Globus pallidus (tissue), 1 donor: ENCODE measurements at places on chromosomes 2 and 18.

GRCh38 chr2:236293241-236293810 lies 29.1 kb upstream of the ASB18 start:
- no peak for DNase-seq

DNA sequence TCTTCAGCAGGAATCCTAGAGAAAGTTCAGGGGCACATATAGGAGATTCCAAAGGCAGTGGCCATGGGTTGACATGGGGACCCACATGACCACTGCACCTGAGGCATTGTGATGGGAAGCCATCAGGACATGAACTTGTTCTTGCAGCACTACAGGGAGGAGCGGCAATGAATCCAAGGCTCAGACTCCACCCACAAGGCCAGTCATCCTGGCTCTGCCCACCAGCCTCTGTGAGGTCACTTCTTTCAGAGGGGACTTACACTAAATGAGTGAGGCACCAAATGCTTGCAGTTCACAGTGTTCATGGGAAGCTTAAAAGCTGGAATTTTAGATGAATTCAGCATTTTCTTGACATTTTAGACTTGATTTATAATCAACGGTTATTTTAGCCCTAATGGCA lies 254.2 kb downstream of the SETBP1 start:
- no peak for DNase-seq

DNA sequence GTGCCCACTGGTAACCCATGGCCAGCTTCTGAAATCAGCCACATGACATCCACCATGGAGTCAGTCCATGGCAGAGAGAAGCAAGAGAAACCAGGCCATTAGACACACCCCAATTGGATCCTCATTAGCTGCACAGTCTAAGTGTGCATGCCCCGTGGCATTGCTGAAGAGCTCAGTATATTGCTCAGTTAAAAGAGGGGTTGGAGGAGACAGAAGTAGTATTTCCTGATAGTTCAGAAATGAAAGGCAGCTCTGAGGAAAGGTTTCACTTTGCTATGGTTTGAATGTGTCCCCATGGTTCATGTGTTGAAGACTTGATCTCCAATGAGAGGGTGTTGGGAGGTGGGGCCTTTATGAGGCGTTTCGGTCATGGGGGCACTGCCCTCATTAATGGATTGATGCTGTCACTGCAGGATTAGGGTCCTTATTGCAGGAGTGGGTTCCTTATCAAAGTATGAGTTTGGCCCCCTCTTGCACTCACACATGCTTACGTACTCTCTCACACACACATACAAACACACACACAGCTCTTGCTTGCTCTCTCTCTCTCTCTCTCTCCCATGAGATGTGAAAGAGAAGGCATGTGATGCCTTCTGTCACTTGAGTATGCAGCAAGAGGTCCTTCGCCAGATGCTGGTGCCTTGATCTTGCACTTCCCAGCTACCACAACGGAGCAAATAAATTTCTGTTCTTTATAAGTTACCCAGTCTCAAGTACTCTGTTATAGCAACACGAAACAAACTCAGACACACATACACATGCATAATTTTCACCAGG lies 58.0 kb downstream of the TMEM163 start:
- no peak for DNase-seq

- DNase-seq: no peak
Observed at GRCh38 chr2:47086571-47086970, 68.5 kb downstream of the STPG4 start.

- DNase-seq: no peak
Observed at GRCh38 chr18:55000529-55000928, 41.3 kb upstream of the CCDC68 start.

- peak; percentile 66 for DNase-seq
Observed at GRCh38 chr18:52395146-52395852, 55.3 kb downstream of the DCC start.

DNA sequence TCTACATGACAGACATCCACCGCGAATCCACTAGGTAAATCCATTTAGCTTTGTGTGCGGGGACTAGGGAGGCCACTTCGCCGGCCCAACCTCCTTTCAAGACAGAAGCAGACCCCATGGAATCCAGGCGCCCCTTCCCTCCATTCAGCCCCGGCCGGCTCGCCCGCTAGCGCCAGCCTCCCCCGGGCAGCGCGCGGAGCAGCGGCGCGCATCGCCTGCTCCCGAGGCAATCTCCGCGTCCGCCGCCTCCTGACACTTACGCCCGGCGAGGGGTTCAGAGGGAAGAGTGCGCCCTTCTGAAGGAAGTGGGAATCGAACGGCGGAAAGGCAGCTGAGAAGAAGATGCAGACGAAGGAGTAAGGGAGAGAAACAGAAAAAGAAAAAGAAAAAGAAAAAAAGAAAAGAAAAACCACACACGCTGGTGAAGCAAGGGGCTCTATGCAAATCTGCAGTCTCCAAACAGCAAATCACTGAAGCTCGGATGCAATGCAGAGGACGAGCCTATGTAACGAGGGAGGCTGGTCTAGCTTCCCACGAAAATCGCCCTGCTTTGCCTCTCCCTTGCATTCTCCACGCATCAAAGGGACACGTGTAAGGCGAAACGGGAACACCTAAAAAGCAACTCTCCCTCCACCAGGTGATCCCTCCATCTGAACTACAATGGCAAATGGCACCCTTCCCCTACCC lies 684.4 kb downstream of the NRXN1 start:
- no peak for DNase-seq

DNA sequence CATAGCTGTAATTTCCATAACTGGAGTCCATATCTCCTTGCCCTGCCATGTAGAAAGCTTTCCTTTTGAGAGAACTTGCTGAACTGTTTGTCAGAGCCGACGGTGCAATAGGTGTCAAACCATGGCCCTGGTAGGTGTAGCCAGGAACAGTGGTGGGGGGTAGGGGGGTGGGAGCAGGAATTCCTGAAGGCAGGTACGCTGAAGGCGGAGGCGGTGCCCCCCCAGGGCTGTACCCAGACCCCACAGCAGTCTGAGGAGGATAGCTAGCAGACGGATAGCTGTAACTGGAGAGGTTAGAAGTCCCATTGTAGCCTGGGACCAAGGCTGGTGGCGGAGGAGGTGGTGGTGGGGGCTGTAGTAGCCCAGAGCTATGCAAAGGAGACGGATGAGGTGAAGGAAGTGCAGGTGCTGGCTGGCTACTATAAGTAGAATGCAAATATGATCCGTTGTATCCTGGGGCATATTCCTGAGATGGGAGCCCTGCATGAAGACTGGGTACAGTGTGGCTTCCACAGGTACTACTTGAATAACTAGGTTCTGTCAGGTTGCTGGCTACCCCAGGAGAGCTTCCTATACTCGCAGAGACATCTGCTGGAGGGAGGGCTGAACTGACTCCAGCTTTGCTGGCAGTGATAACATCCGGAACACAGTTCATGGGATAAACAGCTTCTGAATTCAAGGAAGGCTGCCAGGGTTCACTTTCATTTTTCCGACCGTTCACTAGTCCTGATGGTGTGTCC lies 124.8 kb downstream of the FIGN start:
- DNase-seq: peak; percentile 70

DNA sequence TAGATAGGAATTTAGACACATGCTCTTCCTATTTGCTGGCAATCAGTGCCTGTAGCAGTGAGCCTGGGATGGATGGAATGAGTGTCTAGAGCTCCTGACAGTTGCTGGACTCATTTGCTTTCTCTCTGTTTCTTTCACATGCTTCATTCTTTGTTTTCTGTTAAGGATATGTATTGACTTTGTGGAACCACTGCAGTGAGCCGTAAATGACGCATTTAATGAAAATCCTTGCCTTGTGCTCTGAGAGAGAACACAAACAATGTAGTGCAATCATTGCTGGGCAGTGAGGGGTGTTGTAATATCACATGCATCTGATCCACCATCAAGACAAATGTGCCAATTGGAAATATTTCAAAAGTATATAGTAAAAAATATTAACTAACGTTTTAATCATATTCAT lies 25.2 kb upstream of the CDH20 start:
- no peak for DNase-seq

DNA sequence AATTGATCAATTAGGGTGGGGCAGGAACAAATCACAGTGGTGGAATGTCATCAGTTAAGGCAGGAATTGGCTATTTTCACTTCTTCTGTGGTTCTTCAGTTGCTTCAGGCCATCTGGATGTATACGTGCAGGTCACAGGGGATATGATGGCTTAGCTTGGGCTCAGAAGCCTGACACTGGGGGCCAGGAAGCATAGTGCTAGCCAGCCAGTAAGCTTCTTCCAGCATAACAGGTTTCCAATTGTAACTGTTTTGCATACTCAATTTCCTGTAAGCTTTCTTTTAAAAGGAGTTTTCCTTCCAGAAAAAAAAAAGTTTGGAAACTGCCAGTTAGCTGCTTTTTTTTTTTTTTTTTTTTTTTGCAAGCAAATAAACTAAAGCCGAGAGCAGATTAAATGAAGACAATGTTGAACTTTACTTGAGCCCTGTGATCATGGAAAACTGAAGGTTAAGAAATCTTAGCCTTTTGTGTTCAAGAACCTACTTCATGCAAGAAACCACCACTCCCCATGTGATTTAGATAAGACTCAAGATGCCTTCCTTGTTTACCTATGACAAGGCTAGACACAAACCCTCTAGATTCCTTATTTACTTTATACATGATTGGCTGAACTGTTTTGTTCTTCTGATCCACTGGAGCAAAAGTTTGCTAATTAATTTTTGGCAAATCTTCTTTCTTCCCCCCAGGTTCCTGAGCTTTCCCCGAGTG lies 126.9 kb upstream of the LINC00305 start:
- DNase-seq: no peak

- no peak for DNase-seq
Observed at GRCh38 chr2:19785447-19785846, 116.3 kb downstream of the TTC32 start.

- no peak for DNase-seq
Observed at GRCh38 chr2:68646303-68646702, 2.9 kb downstream of the PROKR1 start.

- DNase-seq: no peak
Observed at GRCh38 chr2:212939777-212940531, 211.5 kb downstream of the IKZF2 start.

- no peak for DNase-seq
Observed at GRCh38 chr2:119545754-119546446, 1.7 kb downstream of the CFAP221 start.

GRCh38 chr18:59906203-59906602 lies 6.4 kb downstream of the PMAIP1 start:
- no peak for DNase-seq

DNA sequence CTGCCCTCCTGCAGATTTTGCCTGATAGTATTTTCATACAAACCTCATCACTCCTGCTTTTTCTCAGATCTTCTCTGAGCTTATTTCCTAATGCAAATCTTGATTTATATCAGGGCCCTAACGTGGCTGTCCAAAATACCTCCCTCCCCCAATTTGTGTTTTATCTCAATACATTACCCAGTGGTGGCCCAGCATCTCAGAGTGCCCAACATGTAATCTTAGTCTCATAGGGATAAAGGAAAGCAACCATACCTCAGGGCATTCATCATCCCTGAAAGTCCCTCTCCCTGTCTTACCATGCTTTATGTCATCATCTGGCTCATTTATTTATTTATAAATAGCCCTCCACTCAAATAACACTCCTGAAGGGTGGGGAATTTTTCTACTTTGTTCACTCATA lies 135.3 kb downstream of the SLC8A1 start:
- DNase-seq: no peak

DNA sequence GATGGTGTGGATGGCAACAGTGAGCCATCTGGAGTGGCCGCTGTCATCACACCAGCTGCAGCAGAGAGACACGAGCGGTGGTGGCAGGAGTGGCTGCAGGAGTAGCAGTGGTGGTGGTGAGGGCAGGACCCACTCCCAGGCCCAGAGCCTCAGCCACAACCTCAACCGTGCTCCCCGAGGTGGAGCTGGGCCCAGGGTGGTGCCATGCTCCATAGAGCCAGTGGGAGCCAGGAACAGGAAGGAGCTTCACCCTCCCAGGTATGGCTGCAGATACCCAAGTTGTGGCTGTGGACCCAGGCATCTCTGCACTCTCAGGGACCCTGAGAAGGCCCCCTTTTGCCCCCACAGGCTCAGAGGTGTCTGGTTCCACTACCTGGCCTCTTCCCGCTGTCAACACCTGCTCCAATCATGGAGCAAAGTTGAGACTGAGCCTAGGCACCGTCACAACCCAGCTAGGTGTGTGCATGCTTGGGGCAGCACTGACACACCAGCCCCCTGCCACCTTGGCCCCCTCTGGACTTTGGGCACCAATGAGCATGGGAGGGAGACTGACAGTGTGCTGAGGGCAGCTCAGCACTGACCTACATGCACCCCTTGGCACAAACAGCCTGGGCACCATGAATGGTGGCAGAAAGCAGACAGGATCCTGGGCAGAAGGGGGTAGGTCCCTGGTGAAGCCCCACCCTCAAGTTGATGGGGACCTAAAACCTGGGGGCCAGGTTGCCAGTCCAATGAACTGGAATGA lies 188.9 kb downstream of the NDUFA10 start:
- DNase-seq: no peak

- no peak for DNase-seq
Observed at GRCh38 chr2:179884193-179884592, 22.8 kb upstream of the ZNF385B start.

DNA sequence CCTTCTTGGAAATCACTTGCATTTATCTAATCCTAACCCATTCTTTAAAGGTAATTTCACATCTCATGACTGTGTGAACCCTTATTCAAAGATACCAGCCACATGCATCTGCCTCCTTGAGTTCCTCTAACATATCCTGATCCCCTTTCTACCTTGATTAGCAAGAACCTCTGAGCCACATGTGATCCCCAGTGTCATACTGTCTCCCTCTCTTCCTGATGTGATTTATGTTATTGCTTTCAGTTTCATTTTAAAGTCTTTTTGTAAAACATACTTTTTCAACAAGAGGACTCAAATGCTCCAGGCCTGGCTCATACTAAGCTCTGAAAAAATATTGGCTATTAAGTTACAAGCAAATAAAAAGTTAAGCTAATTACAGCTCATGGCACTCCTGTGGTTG lies 470.1 kb downstream of the DLGAP1 start:
- no peak for DNase-seq

- DNase-seq: no peak
Observed at GRCh38 chr18:62767321-62767720, 52.0 kb downstream of the PHLPP1 start.

DNA sequence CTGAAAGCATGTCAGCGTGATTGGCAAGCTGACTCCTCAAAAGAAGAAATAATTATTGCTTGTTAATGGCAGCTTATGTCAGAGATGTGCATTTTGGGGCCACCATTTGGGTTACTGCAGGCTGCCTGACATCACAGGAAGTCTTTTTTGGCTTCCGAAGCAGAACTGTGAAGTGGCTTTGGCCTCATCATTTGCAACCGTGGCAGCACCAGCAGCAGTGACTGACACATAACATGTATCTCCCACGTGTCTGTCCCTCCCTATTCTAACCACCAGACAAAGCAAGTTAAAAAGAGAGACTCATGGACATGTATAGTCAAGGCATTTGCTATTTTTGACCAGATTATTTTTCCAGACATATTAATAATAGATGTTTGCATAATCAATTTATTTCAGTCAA lies 488.7 kb upstream of the ACVR2A start:
- no peak for DNase-seq

DNA sequence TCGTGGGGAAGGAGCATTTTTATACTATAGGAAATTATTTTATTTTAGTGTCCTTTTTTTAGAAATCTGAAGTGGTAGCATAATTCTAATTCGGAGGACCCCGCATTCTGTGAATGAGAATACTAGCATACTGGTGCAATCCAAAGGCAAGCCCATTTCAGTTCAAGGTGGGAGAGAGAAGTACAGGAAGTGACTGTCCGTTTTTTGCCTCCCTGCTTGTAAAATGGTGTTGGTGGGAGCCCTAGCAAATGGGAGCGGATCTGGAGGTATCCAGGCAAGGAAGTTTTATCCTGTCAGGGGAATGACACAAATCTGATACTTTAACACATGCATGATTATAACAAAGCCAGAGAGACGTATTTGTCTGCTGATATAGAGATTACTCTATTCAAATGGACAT lies 141.7 kb downstream of the ESCO1 start:
- no peak for DNase-seq

- no peak for DNase-seq
Observed at GRCh38 chr2:128513116-128513960, 194.7 kb upstream of the HS6ST1 start.
